ENCODE measurements at places on chromosomes 16 and 17. TPM values are rescaled to one million over a fixed set of nuclear protein-coding genes. Genes with fewer than 3 reads are reported as not detected.

SENP3 gene
- total RNA-seq, result 112 TPM

NPB gene
- total RNA-seq, result not detected

BICDL2 gene
- total RNA-seq, result 0.17 TPM

CCL17 gene
- total RNA-seq, result 6.2 TPM

SEBOX gene
- total RNA-seq, result not detected

GPR139 gene
- not detected for total RNA-seq

HBA2 gene
- not detected for total RNA-seq

CSF3 gene
- not detected for total RNA-seq

MT1M gene
- total RNA-seq, result not detected

TOX3 gene
- not detected for total RNA-seq

Measured in activated CD8-positive, alpha-beta memory T cell treated with anti-CD3 and anti-CD28 coated beads for 36 hours (primary cell).